ENCODE measurements at places on chromosomes 12 and 14.

DNA sequence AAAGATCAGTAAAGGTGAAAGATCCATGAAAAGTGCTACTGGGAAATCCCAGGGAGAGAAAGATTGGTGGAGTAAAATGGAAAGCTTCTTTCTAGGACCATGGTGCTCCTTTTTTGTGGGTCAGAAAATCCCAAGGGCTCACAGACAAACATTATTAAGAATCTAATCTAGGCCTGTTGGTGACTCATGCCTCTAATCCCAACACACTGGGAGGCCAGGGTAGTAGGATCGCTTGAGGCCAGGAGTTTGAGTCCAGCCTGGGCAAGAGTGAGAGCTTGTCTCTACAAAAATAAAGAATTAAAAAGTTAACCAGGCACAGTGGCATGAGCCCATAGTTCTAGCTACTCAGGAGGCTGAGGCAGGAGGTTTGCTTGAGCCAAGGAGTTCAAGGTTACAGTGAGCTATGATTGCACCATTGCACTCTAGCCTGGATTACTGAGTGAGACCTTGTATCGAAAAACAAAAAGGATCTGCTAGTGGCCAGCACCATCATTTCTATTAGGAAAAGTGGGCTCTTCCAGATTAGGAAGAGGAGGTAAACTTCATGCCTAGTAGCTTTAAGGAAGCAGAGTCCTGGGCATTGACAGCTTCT lies 43.0 kb downstream of the TXNRD1 start:
- no peak for DNase-seq

DNA sequence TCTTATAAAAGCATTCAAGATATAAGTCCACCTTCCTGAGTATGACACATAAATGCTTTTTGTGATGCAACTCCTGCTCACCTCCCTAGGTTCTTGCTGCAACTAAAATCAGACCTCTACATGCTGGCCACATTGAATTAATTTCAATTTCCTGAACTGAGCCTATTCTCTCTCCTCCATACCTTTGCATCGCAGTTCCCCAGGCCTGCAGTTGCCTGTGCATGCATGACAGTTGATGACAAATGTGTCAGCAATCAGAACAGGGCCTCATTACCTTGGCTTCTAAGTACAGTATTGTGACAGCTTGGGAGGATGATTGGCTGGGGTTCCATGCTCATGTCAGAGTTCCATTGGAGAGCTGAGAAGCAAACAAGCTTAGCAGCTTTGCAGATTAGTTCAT lies 3.9 kb upstream of the TM7SF3 start:
- DNase-seq, result no peak

- no peak for DNase-seq
Measured at GRCh38 chr12:638953-639557, 24.2 kb downstream of the NINJ2 start.

DNA sequence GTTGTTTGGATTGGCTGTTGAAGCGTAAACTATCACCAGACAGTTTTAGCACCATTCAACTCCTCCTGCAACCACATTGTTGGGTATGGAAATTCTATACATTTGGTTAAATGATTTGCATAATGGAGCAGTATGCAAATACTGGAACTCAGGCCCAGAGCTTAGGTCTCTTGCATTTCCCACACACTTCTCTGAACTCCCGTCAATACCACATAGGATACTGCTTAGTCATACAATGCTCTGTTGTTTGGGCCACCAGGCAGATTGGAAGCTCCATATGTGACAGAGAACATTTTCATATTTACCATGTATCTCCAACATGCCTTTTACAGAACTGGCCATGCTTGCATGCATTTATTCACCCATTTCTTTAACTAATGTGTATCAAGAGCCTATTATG lies 78.0 kb downstream of the IFNG start:
- DNase-seq, result no peak

- no peak for DNase-seq
Measured at GRCh38 chr14:99755629-99756603, 37.3 kb upstream of the EML1 start.

DNA sequence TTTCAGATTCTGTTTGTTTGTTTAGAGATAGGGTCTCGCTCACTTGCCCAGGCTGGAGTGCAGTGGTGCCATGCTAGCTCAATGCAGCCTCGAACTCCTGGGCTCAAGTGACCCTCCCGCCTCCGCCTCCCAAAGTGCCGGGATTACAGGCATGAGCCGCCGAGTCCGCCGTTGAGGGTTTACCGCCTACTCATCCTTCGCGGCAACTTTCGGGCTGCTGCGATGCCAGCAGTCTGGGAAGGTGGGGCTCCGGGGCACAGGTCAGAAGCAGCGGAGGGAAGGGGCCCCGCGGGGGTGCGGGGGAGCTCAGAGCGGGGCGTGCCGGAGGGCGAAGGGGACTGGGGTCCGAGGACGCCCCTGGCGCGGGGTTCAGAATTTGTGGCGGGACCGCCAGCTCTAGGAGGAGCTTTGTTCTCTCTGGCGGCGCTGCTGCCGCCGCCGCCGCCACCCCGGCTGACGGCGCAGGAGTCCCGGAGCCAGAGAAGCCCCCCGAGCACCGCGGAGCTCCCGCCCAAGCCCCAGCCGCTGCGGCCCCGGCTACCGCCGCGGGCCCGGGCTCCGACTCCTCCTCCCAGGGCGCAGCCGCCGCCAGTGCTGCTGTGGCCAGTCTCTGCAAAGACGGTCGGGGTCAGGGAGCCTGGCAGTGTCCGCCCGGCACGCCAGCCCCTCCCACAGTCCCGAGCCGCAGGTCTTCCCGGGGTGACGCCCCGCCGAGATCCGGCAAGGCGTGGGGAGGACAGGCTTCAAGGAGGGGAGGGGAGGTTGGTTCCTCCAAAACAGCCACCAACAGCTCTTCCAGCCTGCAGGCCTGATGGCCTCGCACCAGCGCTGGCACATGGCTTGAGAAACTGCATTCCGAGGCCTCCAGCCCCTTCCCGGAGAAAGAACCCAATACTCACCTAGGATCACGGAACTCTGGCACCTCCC lies 10.9 kb upstream of the KRT77 start:
- DNase-seq, result peak; percentile 18

- no peak for DNase-seq
Measured at GRCh38 chr12:98058838-98059237, 456.6 kb upstream of the TMPO start.

DNA sequence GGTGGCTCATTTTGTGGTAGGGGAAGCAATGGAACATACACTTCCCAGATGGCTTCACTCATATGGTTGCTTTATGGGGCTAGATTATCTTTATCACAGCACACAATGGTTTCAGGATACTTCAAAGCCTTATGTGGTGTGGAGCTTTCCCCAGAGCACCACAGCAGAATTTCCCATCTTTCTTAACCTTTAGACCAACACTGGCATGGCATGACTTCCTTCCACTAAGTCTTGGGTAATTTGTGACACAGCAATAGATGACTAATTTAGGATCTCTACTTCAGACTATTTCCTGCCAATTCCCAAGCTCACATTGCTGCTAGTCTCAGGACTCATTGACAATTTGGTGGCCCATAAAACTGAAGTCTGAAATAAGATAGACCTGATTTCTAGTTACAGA lies 36.9 kb upstream of the DCN start:
- no peak for DNase-seq

DNA sequence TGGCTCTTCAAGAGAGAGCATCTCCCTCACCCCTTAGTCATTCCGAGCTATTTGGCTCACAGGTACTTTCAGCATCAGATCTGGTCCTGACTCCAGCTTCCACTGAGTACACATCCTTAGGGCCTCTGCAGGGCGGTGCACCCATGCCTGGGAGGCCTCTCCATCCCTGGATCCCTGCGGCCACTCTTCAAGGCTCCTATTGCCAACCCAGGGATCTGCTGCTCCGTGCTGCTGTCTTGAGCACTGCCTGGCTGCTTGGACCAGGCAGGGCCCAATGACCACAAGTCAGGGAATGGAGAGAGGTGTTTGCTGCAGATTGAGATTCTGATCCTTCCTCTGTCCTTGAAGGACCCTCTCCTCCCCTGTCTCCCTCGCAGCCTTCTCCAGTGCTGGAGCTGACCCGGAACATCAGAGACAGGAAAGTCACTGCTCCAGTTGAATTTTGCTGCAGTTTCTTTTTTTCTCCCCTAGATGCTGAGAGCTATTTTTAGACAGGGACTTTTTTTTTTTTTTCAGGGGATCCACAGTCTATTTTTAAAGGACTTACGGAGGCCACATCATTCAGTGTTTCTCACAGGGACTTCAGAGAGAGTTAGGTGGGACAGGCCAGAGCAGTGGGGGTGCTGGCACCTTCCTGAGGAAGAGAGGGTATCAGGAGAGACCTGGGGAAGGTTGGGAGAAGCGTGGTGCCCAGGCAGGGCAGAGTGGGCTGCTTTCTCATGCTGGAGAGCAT lies 50.1 kb upstream of the KCNA1 start:
- no peak for DNase-seq

DNA sequence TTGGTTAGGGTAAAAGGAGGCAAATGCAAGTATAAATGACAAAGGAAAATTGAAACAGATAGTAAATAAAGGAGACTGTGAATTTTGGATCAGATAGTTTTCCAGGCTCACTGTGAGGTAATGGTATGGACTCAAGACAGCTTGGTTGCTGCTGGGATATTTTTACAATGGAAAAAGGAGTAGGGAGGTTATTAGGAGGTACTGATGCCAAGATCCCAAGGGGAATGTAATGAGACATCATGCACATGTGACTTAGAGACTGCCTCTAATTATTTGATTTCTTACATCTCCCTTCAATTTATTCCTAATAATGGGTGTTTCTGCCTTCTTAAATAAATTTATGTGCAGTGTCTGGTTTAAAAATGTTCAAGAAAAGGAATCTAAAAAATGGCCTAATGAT lies 56.9 kb downstream of the TAOK3 start:
- DNase-seq, result no peak

GRCh38 chr14:65972891-65973290 lies 513.3 kb upstream of the CCDC196 start:
- DNase-seq, result no peak

DNA sequence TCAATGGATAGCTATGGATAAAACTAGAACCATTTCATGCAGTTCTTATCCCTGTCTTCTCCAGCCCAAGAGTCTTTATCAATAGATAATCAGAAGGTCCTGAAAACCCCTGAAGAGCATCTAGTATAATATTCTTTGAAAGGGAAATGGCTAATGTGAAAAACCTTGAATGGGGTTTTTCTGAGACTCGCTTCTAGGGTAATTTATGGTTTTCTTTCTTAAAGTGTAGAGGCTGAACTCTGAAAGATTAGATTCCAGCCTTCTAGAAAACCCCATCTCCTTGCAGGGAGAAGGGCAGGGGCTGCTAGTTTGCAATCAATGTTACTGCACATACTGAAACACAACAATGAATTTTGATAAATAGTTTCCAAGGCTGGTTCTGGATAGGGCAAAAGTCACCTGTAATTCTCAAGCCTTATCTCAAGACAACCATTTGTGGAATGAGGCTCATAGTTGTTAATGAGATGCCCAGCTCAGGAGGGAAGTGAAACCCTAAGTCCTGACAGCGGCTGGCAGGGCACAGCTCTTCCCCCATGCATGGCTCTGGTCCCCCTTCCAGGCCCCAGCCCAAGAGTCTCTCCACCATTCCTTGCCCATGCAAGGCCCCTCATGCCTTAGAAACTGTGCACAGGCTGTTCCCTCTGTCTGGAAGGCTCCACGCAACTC lies 33.7 kb upstream of the PYGL start:
- DNase-seq, result no peak

DNA sequence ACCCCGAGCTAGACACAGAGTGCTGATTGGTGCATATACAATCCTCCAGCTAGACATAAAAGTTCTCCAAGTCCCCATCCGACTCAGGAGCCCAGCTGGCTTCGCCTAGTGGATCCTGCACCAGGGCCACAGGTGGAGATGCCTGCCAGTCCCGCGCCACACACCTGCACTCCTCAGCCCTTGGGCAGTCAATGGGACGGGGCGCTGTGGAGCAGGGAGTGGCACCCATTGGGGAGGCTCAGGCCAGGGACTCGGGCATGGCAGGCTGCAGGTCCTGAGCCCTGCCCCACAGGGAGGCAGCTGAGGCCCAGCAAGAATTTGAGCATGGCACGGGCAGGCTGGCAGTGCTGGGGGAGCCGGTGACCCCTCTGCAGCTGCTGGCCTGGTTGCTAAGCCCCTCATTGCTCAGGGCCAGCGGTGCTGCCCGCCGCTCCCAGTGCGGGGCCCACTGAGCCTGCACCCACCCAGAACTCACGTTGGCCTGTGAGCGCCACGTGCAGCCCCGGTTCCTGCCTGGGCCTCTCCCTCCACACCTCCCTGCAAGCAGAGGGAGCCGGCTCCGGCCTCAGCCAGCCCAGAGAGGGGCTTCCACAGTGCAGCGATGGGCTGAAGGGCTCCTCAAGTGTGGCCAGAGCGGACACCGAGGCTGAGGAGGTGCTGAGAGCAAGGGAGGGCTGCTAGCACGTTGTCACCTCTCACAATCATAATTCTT lies 136.7 kb downstream of the PAWR start:
- no peak for DNase-seq

GRCh38 chr14:82731526-82731925 lies 1197.9 kb upstream of the SEL1L start:
- no peak for DNase-seq

- no peak for DNase-seq
Measured at GRCh38 chr14:68511129-68512047, 281.5 kb downstream of the ZFP36L1 start.

GRCh38 chr14:35320472-35320871 lies 28.3 kb downstream of the PSMA6 start:
- DNase-seq, result no peak

- no peak for DNase-seq
Measured at GRCh38 chr12:89474615-89475014, 50.0 kb downstream of the GALNT4 start.

DNA sequence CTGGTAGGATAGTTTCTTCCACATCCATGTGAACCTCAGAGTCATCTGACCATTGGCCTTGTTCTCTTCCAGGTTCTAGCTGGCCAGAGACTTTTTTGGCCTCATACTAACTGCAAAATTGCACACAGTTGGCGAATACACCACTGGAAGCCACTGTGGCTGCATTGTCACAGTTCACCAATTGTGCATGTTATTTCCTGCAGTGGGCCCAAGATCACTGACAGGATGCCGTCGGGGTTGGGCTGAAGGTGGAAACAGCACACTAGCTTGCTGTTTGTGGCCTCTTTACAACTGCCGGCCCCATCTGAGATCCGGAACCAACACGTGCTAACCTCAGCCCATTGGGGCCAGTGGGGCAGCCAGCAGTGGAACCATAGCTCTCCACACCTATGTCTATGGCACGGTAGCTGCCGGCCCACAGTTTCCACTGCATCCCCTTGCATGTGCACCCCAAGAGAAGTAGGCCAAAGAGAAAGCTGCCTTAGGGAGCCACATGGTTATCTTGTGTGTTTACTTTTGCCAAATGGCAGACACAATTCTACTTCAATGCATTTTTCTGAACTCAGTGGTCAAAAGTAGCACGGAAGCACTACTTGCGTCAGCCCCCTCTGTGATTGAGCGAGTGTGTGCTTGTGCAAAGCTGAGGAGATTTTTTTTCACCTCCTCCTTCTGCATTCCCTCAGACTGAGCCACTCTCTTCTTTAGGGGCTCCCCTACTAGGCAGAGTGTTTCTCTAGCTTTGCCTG lies 464.0 kb downstream of the RAD51B start:
- peak; percentile 75 for DNase-seq

DNA sequence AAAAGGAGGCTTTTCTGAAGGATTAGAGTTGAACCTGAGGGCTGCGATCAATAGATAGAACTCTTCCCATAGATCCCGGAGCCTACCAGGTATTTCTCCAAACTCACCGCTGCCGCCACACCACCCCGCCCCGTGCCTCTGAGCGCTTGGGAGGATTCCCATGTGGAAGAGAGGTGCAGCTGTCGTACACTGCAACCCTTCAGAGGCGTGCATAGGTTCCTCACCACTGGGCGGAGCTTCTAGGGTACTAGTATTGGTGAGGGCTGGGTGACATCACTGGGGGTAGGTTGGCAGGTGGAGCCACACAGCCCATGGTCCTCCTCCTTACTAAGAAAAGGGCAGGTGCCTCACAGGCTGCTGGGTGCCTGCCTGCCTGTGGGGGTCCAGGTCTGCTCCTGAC lies 127.0 kb downstream of the TSPAN9 start:
- DNase-seq, result no peak

All from stimulated activated naive CD8-positive, alpha-beta T cell treated with anti-CD3 and anti-CD28 coated beads, Interleukin-15, amount 100 ng/mL, for 72 hours (primary cell).